HuH-7.5 (cell line): ENCODE measurements at places on chromosomes 6 and 20.

DNA sequence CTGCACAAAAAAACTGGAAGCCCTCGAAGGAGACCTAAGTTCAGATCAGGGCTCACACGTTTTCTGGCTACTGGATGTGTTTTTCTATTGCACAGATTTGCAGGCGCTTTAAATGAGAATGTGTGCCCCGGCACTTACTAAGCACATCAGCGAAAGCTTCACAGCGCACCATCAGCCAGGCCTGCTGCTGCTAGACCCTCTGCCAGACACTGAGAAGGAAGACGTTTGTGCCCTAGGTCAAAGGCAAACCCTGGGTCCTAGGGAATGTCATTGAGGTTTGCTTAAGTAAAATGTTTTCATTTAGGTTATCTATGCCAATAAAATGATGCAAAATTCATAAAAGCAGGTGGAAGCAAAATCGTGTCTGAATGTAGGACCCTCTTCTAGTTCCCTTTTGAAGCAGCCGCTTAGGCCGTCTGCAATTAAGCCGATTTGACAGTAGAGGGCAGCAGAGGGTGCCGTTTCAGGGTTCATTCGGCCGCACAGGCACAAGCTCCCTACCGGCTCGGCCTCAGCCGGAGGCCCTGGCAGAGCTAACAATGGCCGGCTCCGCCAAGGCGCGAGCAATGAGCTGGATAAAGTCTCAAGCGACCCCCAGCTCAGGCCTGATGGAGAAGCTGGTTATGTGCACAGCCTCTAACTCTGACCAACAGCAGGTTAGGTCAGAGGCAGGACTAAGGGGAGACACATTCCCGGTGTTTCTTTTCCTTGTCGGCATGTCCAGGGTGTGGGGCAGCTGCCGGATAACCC lies 107.2 kb upstream of the FOXA2 start:
- peak; percentile 79 for DNase-seq

GRCh38 chr6:31525932-31526591 lies 2.7 kb upstream of the MCCD1 start:
- DNase-seq = no peak

- no peak for DNase-seq
Observed at GRCh38 chr6:137928286-137928685, 61.2 kb downstream of the TNFAIP3 start.

DNA sequence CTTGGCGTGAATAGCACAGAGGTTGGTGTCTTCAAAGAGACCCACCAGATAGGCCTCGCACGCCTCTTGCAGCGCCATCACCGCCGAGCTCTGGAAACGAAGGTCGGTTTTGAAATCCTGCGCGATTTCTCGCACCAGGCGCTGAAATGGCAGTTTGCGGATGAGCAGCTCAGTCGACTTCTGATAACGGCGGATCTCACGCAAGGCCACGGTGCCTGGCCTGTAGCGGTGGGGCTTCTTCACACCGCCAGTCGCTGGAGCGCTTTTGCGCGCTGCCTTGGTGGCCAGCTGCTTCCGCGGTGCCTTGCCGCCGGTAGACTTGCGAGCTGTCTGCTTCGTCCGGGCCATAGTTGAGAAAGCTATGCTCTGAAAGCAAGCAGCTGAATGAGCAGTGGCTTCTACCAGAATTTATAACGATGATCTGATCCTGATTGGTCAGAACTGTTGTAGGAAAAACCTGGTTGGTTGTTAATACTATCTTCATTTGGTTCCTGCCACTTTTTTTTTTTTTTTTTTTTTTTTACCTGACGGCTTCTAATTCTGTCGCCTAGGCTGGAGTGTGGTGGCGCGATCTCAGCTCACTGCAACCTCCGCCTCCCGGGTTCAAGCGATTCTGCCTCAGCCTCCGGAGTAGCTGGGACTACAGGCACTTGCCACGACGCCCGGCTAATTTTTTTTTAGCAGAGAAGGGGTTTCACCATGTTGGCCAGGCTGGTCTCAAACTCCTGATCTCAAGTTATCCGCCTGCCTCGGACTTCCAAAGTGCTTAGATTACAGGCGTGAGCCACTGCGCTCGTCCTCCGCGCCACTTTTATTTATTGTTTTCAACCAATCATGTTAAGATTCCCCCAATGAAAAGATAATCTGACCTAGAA lies 21.5 kb downstream of the OR2B2 start:
- no peak for DNase-seq

GRCh38 chr6:157941101-157941863 lies 40.4 kb upstream of the SYNJ2 start:
- DNase-seq = no peak
